ENCODE measurements at places on chromosomes 6 and 20.

DNA sequence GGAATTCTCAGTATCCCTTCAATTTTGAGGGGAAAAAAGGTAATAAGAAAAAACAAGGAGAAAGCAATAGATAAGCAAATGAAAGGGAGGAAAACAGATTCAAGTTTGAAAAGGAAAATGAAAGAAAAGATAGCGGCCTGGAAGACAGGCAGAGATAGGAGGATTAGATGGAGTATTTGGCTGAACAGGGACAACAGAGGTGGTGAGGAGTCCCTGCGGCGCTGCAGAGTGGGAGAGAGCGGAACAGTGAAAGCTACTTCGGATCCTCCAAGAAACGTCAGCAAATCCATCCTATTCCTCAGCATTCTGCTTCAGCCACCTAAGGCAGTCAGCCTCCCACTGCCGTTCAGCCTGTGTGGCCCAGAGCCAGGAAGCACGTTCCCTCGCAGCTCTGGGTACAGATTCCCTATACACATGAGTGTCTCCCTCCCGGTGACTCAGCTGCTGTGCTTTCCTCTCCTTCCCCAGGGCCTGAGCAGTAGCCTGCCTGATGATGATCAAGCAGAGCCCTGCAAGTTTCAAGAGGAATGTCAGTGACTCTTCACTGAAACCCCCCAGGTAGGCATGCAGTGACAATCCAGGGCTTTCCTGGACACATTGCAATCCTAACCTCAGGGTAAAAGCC is 43.4 kb upstream of the CDYL start:
- DNase-seq, result no peak

DNA sequence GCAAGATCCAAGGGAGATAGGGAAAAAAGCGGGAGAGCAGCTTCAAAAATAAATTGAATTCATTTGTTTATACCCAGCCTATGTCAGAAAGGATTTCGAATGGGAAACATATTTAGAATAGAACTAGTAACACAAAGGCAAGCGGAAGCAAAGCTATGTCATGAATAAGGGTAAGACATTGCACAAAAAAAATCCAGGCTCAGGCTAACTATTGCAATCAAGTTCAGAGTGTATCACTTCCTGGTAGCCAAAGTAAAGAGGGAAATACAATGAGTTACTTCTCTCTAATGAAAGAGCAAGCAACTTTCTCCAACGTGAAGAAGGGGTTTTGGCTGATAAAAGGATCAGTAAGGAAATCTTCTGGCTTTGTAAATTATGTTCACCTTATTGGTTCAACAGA is 212.8 kb downstream of the ZMYND8 start:
- no peak for DNase-seq

DNA sequence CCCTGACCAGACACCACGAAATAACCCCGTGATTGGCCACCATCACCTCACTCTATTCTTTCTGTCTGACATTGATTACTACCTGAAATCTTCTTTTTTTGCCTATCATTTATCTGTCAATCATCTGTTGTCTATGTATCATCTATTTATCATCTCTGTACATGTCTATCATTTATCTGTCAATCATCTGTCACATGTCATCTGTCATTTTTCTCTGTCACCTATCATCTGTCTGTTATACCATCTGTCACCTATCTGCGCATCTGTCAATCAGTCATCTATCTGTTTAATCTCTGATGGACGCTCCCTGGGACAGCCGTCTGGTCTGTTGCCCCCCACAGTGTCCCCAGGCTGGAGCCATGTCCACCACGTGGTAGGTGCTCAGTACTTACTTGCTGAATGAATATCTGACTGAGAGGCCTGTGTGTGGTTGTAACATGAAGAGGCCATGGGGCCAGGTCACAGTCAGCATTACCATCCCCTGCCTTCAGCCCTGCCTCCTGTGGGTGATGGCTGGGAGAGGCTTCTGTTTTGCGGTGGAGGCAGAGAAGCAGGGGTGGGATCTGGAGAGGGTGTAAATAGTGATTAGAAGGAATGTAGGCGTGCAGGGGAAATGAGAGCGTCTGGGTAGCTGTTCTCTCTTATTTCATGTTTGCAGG is 302.7 kb downstream of the QKI start:
- no peak for DNase-seq

- DNase-seq, result no peak
Observed at GRCh38 chr6:35980991-35981645, 43.3 kb downstream of the SLC26A8 start.

GRCh38 chr6:85354761-85355618 is 94.9 kb upstream of the NT5E start:
- peak; percentile 29 for DNase-seq

- DNase-seq, result no peak
Observed at GRCh38 chr20:1888796-1889463, 6.3 kb upstream of the SIRPA start.

- DNase-seq, result no peak
Observed at GRCh38 chr6:129978148-129978916, 40.0 kb upstream of the L3MBTL3 start.

- no peak for DNase-seq
Observed at GRCh38 chr20:48986899-48987298, 59.2 kb upstream of the CSE1L start.

DNA sequence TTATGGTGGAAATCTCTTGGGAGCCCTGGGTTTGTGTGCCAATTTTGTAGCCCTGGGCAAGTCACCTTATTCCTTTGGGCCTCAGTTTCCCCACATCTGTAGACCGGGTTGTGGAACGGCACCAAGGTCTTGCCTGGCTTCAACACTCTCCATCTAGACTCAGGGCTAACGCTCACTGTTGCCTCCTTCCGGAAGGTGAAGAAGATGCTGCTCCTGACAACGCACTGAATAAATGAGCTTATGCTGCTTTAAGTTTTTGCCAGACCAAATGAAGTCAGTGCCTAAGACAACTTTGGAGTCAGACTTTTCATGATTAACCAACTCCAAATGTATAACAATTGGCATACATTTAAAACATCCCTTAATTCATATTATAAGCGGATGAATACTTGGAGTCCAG is 53.1 kb downstream of the PSMG4 start:
- DNase-seq, result no peak

- no peak for DNase-seq
Observed at GRCh38 chr6:12065321-12066140, 53.4 kb downstream of the HIVEP1 start.

GRCh38 chr6:162290846-162291465 is 436.6 kb downstream of the PRKN start:
- no peak for DNase-seq

GRCh38 chr20:48825566-48825920 is 2.3 kb downstream of the PREX1 start:
- no peak for DNase-seq
